ENCODE measurements at places on chromosomes 7 and 10. TPM values are rescaled to one million over a fixed set of nuclear protein-coding genes. Genes with fewer than 3 reads are reported as not detected.

The PON3 gene
- total RNA-seq: not detected

The LIPN gene
- total RNA-seq: not detected

The TMEM229A gene
- not detected for total RNA-seq

The CYP2C19 gene
- total RNA-seq: not detected

The SFRP4 gene
- not detected for total RNA-seq

The ERVW-1 gene
- not detected for total RNA-seq

The GSDME gene
- 41.6 TPM for total RNA-seq

The CLCN1 gene
- not detected for total RNA-seq

The LRIT1 gene
- total RNA-seq: not detected

The NUDCD3 gene
- 87.7 TPM for total RNA-seq

The MAGI2 gene
- total RNA-seq: 0.07 TPM

The TUBAL3 gene
- total RNA-seq: 0.22 TPM

- no peak for DNase-seq
Measured at GRCh38 chr7:153440715-153441114, 611.5 kb upstream of the DPP6 start.

DNA sequence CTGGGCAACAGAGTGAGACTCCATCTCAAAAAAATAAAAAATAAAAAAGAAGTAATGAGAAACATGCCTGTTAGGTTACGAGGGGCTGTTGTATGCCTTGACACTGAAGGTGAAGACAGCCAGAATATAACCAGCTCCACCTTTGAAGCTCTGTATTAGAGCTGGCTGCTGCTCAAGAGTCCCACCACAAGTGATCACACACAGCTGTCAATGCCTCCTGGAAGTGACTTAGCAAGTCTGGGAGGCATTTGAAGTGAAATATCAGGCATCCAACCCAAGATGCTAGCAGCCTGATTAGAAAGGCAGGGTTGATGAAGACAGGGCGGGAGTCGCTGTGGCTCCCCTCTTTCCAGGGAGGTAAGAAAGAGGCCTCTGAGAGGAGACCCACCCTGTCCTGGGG lies 34.1 kb upstream of the INPP5F start:
- DNase-seq: no peak

DNA sequence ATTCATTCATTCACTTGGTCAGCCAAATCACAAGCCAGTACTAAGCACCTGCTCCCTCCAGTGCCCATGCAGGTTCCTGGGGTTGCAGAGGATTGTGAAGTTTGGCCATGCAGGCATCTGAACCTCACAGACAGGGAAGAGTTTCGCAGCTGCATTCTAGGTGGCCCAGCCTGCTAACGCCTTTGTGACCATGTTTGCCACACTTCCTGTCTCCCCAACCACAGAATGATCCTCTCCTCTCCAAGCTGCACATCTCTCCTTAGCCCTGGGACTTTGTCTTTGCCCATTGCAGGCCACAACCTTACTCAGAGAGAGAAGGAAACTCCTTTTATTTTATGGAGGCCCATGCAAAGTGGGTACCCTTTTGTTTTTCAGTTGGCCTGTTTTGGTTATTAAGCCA lies 31.8 kb downstream of the EPDR1 start:
- no peak for DNase-seq

DNA sequence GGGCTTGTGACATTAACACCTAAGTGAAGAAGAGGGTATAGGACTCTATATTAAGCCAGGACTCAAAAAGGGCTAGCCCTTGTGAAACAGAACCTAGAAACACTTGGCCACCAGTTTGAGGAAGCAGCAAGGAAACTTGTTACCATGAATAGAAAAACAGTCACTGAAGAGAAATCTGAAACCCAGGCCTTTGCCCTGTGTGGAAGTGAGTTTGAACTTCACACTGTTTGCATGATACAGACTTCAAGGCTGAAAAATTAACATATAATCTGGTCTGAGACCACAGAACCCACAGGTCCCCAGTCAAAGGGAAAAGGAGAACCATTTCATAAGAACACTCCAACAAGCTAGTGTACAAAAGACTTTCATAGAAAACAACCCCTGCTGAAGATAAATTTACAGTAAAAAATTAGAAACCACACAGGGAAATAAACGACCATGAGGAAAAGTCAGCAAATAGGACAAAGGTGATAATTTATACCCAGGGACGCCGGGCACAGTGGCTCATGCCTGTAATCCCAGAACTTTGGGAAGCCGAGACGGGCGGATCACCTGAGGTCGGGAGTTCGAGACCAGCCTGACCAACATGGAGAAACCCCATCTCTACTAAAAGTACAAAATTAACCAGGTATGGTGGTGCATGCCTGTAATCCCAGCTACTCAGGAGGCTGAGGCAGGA lies 76.1 kb downstream of the SKIDA1 start:
- no peak for DNase-seq

DNA sequence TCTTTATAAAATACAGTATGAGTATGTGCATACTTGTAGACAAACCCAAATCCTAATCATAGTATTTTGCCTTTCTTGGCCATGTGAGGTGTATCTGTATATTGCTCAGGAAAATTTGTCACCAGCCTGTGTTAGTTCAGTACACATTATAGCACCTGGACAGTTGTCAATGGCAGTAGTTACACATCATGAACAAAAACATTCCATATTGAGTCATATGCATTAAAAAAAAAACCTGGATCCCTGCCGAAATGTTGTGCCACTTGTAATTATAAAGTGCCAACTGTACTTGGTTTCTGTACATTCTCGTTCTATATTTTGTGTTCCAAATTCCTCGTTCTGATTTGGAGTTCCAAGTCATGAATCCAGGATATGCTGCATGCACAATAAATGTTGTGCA lies 410.4 kb downstream of the INHBA start:
- DNase-seq: peak; percentile 90

- no peak for DNase-seq
Measured at GRCh38 chr7:77917500-77918262, 119.1 kb downstream of the PHTF2 start.

DNA sequence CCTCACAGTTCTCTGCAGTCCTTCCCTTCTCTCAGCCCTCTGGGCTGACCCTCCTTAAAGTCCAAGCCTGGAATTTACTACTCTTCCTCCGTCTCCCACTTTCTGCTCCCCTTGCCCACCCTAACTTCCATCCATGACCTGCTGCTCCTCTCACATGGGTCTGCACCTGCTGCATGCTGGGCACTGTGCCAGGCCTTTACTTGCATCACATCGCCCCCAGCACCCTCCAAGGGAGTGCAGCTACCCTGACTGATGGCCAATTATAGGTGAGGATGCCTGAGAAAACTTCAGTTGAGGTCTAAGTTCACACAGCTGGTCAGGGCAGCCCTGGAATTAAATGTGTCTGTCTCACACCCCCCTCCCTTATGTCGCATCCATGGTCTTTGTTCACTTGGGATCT lies 53.6 kb upstream of the ZPBP start:
- no peak for DNase-seq

GRCh38 chr7:153934629-153935028 lies 117.6 kb upstream of the DPP6 start:
- DNase-seq: no peak

GRCh38 chr7:90816511-90817142 lies 220.5 kb downstream of the CDK14 start:
- DNase-seq: peak; percentile 96

DNA sequence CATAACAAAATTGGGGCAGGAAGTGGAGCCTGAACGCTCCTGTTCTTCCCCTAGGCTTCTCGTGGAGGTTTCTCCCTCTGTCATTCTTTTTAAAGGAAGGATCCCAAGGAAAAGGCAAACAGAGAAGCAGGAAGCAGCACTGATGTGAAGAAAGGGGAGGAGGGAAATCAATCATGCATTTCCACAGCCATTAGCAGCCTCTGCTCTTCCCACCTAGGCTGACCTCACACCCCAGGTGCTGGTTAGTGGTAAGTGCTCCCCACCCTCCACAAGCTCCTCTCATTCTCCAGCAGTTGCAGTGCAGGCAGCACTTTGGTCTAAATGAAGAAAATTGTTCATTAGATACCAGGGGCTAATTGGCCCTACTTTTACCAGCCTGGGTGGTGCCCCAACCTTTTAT lies 2.6 kb downstream of the CRHR2 start:
- no peak for DNase-seq

GRCh38 chr10:63681993-63682697 lies 160.9 kb downstream of the REEP3 start:
- DNase-seq: peak; percentile 88

DNA sequence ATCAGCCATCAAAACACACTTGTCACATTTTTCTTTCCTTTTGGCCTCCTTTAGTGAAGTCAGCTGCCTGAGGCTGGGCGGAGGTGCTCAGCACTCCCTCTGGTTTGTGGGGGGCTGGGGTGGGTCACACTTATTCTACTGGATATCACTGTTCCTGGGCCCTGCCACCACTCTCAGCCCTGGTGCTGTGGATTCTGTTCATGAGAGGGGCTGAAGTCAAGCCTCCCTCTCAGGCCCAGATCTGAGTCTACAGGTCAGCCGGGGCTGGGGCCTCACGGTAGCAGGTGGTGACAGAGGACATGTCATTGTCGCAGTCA lies 180.8 kb upstream of the TNS3 start:
- DNase-seq: no peak

GRCh38 chr7:2471022-2471329 lies 5.2 kb downstream of the GRIFIN start:
- peak; percentile 82 for DNase-seq

- peak; percentile 39 for DNase-seq
Measured at GRCh38 chr7:121126801-121127534, 138.5 kb downstream of the CPED1 start.

DNA sequence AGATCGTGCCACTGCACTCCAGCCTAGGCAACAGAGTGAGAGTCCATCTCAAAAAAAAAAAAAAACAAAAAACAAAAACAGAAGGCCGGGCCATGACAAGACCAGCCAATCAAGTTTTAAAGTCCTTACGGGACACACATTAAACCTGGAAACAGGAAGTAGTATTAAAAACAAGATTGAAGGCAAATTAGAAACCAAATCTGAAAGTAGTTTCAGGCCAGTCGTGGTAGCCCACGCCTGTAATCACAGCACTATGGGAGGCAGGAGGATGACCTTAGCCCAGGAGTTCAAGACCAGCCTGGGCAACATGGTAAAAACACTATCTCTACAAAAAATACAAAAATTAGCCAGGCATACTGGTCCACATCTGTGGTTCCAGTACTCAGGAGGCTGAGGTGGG lies 18.1 kb downstream of the PSAP start:
- DNase-seq: no peak

GRCh38 chr7:85156661-85157208 lies 30.1 kb downstream of the SEMA3D start:
- DNase-seq: no peak

- no peak for DNase-seq
Measured at GRCh38 chr7:68038621-68039314, 1042.1 kb downstream of the TYW1 start.

- DNase-seq: no peak
Measured at GRCh38 chr10:73206385-73206784, 38.5 kb downstream of the FAM149B1 start.

- no peak for DNase-seq
Measured at GRCh38 chr7:27182861-27183681, 2.0 kb downstream of the HOXA11 start.

- no peak for DNase-seq
Measured at GRCh38 chr10:119723624-119724023, 2.2 kb upstream of the INPP5F start.

- DNase-seq: peak; percentile 92
Measured at GRCh38 chr7:123154231-123154860, 45.4 kb downstream of the SLC13A1 start.

GRCh38 chr10:70579234-70580002 lies 23.1 kb downstream of the PRF1 start:
- DNase-seq: no peak
